ENCODE measurements at places on chromosomes 4 and X. TPM values are rescaled to one million over a fixed set of nuclear protein-coding genes. Genes with fewer than 3 reads are reported as not detected.

- no peak for DNase-seq
These were observed 825.8 kb upstream of the LCORL start for GRCh38 chr4:18847249-18847890.

GRCh38 chr4:186485561-186486062 is 69.8 kb downstream of the MTNR1A start:
- peak; percentile 24 for DNase-seq

DNA sequence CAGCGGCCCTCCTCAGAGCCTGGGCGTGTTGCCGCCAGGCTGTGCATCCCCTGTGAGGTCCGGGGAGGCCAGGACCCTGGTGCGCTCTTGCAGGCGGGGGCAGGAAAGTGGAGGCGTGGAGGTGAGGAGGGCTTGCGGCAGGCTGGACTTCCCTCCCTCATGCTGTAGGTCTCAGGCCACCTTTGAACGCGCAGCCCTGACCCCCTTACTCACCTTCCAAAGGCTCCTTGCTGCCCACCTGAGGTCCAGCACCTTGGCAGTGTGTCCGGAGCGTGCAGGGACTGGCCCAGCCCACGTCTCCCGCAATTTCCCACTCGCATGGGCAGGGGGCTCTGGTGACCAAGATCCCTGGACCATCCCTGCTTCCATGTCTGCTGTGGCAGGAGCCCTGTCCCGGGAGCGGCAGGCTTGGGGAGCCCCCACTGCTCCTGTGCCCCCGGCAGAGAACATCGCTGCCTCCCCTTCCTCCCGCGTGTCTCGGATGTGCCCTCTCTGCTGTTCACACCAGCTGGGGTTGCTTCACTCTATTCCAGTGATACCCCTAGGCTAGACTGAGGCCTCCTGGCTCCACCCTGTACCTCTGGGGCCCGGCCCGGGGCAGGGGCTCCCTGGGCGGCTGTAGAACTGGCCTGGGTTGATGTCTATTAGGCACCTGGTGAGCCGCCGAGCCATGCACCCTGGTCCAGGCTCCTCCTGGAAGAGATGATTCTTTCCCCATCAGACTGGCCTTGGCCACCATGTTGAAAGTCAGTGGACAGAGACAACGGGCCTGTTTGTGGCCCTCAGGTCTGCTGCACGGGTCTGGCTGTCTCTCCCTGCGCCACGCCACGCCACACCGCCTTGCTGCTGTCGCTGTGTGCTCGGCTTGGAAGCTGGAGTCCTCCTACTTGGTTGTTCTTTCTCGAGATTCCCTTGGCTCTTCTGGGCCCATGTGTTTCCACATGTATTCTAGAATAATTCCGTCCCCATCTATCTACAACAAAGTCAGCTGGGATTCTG is 95.4 kb upstream of the ADRA2C start:
- DNase-seq = no peak

GRCh38 chrX:49133759-49134158 is 10.2 kb upstream of the GPKOW start:
- DNase-seq = no peak

DNA sequence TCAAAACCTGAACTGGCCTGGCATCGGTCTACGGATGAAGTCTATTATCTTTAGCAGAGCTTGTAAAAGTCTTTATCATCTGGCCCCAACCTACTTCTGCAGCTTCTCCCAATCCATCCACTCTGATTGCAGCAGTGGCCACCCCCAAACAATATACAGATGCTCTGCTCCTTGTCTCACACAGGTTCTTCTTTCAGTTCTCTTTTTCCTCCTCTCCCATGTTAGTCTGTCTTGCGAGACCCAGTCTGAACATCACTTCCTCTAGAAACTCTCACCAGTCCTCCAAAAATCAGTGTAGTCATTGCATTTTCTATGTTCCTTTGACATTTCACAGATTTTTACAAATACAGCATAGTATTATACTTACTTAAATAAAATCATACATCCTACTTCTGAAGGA is 163.0 kb downstream of the FRMPD4 start:
- DNase-seq = no peak

- DNase-seq = peak; percentile 8
These were observed 121.8 kb downstream of the PDE5A start for GRCh38 chr4:119506806-119507205.

DNA sequence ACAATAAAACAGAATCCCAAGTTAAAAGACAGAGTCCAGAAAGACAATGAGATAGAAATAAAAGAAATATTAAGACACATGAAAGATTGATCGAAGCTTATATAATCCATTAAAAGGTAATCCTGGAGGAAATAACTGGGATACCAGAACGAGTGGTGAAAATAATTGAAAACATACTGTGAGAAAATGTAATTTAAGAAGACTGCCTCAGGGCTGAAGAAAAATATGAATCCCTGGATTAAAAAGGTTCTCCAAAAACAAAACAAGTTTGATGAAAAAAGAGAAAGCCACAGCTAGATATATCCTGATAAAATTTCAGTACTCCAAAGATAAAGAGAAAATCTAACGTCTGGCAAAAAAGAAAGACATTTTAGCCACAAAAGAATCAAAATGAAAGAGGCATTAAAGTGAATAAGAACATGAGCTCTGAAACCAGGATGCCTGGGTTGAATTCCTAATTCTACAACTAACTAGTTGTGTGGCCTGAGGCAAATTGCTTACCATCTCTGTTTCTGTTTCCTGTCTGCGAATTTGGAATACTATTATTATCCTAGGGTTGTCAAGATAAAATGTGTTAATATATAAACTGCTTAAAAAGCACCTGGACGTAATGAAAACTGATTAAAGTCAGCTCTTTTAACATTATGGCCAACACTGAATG is 5.5 kb downstream of the DDX60L start:
- DNase-seq = no peak

DNA sequence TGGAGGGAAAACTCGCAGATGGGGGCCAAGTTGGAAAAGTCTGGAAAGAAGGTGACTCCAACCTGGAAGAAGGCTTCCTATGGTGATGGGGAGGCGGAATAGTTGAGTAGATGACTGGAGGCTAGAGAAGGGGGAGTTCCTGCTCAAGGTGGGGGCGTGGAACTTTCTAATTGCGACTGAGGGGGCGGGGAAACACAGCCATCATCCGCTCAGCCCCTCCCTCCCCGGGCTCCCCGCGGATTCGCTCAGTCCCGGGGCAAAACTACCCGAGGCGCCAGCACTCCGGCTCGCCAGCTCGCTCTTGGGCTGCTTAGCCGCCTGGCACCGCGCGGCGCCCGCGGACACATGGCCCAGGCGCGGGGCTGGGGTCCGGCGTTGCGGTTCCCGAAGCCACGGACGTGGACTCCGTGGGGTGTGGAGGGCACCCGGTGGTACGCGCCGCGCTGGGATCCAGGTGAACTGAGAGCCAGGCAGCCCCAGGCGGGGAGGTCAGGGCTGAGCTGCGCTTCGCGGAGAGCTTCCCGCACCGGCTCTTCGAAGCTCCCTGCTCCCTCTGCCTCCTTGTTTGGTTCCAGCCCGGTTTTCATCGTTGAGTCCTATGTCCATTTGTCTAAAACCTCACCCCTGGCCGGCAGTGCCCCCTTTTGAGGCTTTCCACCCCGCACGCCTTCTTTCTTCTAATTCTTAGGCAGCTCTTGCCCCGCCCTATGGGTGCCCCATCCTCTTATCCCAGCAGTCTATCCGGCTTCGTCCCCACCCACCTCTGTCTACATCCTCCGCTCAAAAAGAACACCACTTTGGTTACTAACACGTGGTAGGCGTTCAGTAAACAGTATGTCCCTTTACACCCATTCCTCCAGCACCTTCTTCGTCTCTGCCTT is 38.9 kb downstream of the STARD8 start:
- DNase-seq = peak; percentile 19

DNA sequence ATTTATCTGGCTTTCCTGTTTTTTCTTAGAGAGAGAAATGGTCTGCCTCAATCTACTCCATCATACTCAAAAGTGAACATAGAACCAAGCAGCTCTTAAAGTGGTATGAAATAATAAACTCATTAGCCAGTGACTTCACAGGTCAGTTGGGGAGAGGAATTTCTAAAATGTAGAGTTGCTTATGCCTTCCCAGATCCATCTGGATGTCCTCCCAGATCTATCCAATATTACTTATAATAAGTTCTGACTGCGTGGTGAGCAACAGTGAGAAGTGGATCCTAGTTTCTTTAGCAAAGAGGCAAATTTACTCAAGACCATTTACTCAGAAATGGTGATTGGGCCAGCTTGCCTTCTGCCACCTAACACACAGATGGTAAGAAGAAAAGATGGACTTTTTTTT is 748.0 kb downstream of the PCDH18 start:
- no peak for DNase-seq

GRCh38 chr4:19473569-19473968 is 778.1 kb upstream of the SLIT2 start:
- no peak for DNase-seq

DNA sequence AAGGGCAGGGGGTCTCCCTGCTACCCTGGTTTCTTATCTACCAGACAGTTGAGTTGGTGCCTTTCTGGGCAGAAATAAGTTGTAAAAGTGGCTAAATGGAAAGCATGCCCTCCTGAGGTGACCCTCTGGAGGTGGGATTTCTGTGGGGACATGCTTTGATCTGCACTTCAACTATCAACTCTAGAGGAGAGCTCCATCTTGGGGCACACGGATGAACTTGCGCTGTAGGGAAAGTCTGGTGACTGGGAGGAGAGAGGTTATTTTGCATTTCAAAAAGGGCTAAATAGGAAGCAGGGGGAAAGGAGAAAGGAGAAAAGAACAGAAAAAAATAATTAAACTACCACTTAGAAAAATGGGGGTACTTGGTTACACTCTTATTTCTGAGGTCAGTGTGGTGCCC is 12.7 kb upstream of the RHOXF2B start:
- DNase-seq = no peak

- DNase-seq = peak; percentile 94
These were observed 65.8 kb upstream of the MSN start for GRCh38 chrX:65601530-65602220.

DNA sequence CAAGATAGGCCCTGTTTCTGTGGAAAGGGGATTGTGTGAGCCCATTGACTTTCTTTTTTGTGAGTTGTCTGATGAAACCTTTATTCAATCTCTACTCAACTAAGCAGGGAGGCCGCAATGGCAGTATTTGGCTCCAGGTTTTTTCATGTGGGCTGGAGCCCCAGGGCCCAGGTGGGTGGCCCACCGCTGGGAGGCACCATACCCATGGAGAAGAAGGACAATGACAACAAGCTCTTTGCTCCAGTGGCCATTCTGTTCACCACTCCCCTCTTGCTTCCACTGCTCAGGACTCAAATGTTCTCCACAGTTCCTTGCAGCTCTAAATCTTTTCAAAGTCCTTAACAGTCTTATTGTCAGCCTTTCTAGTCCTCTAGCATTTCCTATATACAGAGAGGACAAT is 54.1 kb downstream of the HOPX start:
- DNase-seq = no peak

DNA sequence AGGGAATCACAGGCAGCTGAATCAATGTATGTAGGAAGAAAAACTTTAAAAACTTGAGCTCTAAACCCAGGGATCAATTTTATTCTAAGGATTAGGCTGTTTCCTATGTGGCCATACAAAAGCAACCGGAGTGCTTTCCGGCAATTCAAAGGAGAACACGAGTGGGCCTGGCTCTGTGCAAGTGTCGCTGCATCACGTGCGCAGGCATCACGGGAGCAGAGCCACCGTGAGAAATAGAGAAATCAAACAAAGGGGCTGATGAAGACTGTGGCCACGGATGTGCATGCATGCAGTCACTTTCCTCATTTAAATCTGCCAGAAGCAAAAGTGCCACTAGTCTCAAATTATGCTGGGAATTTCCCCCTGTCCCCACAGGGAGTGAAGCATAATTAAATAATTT is 196.9 kb downstream of the NSUN7 start:
- no peak for DNase-seq

DNA sequence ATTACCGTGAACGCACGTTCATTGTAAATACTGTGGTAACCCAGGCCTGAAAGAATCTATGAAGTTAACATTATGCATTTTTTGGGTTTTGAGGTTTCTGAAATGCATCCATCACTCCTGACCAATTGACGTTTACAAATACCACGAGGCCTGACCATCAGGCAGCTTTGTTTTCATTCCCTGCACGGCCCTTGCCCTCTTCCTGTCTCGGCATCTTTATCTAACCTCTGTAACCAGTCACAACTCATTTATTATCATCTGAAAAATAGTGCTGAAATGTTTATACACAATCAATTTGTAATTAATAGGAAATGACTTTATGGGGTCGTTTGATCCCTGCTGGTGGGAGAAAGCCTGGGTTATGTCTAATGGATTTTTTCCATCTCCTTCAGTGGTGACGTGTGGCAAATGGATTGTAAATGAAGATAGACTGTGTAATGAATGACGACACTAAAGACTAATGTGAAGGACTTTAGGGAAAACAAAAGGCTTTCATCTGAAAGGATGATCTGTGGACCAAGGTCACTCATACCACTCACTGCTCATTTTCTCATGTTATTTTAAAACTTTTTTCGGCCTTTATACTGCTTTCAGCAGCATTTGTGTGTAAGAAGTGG is 102.7 kb upstream of the SORBS2 start:
- no peak for DNase-seq

DNA sequence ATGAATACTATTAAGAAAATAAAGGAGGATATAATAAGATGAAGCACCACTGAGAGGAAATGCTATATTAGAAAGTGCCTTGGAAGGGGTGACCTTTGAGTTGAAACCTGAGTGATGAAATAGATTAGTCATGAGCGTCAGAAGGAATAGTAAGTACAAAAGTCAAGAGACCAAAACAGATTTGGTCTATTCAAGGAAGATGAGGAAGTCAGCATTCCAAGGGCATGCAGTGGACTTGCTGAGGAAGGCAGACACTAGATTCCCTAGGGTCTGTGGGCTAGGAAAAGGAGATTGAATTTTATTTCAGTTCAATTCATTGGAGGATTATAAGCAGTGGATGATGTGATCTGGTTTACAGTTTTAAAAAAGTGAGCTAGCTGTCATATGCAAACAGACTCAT is 73.0 kb upstream of the WDFY3 start:
- peak; percentile 67 for DNase-seq

DNA sequence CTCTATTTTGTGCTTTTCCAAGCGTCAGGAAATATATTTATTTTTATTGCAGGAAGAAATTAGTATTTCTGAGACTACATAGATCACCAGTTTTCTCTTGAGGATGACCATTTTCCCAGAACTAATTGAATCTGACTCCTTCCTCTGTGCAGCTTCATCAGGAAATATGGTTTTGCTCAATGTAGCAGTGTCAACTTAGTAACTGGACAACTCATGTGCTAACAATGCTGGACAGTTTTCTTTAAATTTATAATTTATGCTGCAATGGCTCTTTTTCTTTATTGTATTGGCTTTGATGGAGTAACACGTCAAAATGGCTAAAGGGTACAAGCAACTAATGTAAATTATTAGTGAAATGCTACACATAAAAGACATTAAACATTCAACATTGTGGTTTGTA is 531.5 kb downstream of the ANKRD50 start:
- DNase-seq = no peak

The ARMCX2 gene
- 92.3 TPM for total RNA-seq

The FAM156B gene
- 28.5 TPM for total RNA-seq

The MAGEA6 gene
- not detected for total RNA-seq

The CTAG1B gene
- total RNA-seq = not detected

The BBS12 gene
- total RNA-seq = 3.2 TPM

The CXCL3 gene
- not detected for total RNA-seq

The LPAR4 gene
- 0.77 TPM for total RNA-seq

All from cardiac muscle cell (in vitro differentiated cells and primary cell).